ENCODE measurements at places on chromosomes 7 and 10.

DNA sequence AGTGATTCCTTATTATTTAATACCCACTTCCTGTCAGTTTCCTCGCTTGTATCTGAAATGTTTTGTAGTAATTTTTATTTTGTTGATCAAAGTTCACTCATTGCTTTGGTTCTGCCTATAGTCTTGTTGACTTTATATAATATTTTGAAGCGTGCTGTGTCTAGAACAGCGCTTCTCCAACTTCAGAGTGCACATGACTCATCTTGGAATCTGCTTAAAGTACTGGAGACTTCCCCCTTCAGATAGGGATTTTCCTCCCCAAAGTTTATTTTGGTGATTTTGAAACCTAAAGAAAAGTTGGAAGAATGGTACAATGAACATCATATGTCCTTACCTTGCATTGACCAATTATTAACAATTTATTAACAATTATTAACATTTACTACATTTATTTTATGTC is 5.8 kb downstream of the COMTD1 start:
- DNase-seq = no peak

GRCh38 chr7:142275028-142275427 is 17.2 kb upstream of the PRSS58 start:
- no peak for DNase-seq

- no peak for DNase-seq
Observed at GRCh38 chr7:123351027-123351426, 151.3 kb upstream of the SLC13A1 start.

- no peak for DNase-seq
Observed at GRCh38 chr10:33352175-33352574, 17.7 kb upstream of the NRP1 start.

DNA sequence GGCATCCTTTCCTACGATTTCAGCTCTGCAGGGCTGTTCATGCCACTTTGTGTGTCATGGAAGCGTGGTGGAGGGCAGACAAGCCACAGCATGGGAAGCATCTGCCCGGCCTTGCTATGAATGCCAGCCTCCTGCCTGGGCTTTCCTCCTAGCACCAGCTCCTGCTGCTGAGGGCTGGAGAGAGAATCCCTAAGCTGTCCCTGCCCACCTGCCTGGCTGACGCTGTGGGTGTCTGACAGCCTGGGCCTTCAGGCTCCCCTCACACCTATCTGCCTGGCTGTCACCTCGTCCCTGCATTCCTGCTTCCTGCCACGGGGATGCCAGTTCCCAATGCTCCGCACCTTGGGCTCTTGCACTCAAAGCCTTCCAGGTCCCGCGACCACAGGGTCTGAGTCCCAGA is 606.5 kb upstream of the MGMT start:
- no peak for DNase-seq

GRCh38 chr7:34061149-34061548 is 155.8 kb downstream of the BMPER start:
- no peak for DNase-seq

DNA sequence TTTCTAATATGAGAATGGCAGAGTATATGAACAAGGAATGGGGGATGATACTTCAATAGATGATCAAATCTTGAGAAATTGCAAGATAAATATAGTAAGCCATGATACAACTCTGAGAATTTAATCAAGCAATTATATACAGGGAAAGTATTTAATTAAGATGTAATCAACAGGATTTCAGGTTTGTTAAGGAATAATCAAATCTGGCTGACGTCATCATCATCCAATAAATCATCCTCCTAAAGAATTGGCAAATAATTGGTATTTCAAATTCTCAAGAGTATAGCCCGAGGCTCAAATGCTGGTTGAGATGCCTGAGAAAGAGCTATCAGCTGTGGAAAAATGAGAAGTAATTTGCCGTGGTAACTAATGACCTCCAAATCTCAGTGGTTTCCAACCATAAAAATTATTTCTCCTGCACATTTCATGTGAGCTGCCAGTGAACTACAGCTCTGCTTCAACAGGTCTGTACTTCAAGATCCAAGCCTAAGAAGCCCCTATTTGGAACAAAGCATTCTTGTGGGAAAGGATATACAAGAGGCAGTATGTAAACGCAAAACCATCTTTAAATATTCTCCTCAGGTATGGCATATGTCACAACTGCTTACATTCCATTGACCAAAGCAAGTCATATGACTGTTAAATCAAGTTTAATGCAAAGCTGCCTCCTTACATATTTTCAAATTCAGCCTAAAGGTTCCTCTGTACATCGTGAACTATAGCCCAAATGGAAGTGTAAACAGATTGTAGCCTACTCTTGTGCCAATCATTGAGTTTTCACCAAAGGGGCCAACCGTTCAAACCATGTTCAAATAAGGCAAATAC is 503.0 kb downstream of the KIF20B start:
- no peak for DNase-seq

GRCh38 chr7:35866186-35866585 is 65.3 kb downstream of the SEPTIN7 start:
- no peak for DNase-seq

DNA sequence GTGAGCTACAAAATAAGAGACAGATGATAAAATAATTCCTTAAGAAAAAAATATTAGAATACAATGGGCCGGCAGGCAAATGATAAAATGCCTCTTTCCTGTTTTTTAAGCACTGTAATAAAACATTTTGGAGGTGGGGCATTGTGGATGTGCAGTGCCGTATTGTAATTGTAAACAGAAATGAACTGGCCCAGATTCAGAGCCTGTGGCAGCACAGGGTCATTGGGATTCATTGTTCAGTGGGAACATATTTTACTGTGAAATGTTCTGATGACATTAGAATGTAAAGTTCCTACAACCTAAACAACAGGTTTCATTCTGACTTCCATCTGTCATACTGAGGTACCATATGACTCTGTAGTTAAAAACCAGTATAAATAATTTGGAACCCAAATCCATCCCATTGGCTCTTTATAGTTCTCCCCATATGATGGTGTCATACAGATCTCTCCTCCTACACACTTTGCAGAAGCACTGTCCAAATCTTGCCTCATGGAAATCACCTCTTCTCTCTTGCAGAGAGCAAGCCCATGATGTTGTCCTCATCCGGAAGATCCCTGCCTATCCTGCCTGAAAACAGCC is 264.6 kb downstream of the WDR37 start:
- DNase-seq = no peak

All from activated naive CD8-positive, alpha-beta T cell treated with anti-CD3 and anti-CD28 coated beads, Interleukin-2, amount 50 U/mL, for 24 hours (primary cell).